ENCODE measurements at places on chromosomes 11 and 22.

DNA sequence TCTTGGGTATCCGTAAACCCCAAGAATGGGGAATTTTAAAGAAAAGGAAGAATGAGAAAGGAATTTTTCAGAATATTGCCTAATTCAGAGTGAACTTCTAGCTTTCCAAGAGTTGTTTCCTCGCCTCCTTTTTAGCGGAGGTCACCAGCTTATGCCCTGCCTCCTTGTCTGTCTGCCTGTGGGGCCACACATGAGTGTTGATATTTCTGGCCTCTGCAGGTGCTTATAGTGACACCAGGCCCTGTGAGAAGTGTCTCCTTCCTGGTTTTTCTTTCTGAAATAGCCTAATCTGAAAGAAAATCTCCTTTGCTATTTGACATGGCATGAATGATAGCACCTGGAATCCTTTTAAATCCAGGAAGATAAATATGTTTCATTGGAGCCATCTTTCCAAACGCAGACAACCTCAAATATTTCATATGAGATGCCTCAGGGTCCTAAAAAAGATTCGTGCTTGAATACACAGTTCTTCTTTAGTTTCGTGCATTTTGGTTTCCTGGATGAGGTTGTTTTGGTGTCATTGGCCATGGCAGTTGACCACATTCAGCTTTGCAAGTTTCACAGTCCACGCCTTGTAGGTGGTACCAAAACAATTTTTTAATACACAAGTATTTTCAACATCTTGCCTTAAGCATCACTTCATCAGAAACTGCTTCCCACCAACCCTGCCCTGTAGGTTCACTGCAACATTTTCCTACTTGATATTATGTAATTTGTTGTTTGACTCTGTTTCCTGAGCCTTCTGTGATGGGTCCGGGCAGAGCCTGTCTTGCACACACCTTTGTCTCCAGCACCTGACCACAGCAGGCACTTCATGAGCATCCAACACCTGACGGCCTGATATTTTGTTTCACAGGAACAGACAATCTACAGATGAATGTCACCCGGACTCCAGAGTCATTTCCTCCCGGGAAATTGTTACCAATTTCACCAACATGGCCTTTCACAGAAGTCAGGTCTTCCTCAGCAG is 159.4 kb downstream of the C11orf91 start:
- no peak for DNase-seq

- DNase-seq: no peak
Measured at GRCh38 chr11:15943418-15944197, 412.7 kb downstream of the SOX6 start.

GRCh38 chr11:59259867-59260475 is 47.2 kb upstream of the MPEG1 start:
- no peak for DNase-seq

DNA sequence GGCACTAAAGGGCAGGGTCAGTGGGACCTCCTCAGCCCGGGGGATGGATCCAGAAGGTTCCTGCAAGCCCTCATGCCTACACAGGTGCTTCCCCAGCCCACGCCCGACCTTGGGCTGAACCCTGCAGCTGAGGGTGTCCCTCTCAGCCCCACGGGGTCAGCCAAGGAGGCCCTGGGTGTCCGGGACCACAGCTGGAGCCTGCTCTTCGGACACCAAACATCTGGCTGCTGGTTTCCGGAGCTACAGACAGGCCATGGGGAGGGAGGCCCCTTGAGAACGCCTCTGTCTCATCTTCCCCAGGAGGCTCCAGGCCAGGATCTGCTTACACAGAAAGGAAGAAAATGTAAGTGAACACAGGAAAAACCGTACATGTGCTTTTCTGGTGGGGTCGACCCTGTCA is 355.7 kb downstream of the MN1 start:
- no peak for DNase-seq

DNA sequence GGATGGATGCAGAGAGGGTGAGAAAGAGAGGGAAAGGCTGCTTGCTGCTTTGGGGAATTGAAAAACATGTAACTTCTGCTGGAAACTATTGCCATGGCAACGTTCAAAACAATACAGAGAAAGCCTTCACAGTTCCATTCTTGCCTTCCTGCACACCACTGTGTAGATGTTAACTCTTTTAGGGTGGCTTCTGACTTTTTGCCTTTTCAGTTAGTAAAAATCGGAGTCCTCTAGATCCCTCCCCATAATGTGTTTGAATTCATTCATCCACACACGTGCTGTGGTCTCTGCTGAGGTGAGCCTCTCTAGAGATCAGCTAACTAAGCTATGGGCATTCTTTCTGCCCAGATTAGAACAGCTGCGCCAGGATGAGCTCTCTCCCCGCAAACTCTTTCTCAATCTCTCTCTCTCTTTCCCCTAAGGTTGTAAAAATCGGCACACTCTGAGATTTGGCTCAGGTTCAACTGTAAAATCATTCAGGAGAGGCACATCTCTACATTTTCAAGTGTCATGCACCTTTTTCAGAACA is 1178.3 kb downstream of the LRRC4C start:
- DNase-seq: no peak

- no peak for DNase-seq
Measured at GRCh38 chr22:50621356-50621880, 6.5 kb downstream of the ARSA start.

GRCh38 chr11:114285599-114285998 is 10.6 kb upstream of the NNMT start:
- DNase-seq: no peak

DNA sequence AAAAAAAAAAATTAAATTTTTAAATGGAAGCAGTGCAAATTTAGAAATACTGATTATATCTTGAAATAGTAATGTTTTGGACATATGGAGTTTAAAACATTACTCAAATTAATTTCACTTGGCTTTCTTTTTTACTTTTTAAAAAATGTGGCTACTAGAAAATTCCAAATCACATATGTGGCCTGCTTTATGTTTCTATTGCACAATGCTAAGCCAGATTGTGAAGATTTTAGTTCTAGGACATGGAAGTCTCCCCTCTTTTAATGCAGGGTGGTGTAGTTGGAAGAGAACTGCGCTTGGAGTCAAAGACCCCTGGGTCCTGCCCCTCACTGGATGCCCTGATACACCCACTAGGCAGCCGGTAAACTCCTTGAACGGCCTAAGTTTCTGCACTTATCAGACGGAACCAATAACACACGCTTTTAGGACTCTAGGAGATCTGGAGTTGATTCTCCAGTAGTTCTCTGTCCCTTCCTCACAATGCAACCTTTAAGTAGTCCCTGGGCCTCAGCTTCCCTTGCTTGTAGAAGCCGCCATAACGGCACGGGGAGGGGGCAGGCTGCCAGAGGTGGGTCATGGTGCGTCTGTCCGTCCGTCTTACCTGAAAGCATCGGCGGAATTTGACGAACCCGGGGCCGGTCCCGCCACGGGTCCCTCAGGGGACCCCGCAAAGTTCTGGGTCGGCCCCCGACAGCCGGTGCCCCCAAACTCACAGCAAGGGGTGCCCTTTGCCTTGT is 505 bp downstream of the FAM227A start:
- no peak for DNase-seq

DNA sequence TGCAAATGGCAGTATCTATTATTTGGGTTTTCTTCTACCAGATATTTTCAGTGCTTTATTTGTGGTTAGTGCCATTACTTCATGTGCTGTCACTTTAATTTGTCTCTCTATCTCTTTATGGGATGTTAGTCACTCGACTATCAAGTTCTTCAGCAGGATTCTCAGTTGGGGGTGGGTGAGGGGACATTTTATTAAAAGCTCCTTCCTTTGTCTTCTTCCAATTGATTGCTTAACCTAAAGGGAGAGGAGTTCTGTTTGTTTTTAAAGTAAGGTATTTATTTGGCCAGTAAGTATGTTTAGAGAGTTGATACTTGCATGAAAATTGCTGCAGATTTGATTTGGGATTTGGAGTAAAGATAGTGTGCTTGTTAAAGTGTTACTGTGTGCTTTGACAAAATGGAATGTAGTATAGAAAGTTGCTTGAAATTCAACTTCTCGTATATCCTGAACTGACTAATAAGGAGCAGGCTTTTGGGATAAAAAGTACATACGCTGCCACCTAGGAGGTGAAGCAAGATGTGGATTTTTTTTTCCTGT is 10.3 kb downstream of the YAP1 start:
- DNase-seq: no peak

- DNase-seq: no peak
Measured at GRCh38 chr11:10522276-10522675, 18.7 kb downstream of the RNF141 start.

- no peak for DNase-seq
Measured at GRCh38 chr22:37492428-37493344, 6.5 kb upstream of the MFNG start.

GRCh38 chr11:3086671-3087150 is 29.5 kb upstream of the CARS1 start:
- DNase-seq: no peak

DNA sequence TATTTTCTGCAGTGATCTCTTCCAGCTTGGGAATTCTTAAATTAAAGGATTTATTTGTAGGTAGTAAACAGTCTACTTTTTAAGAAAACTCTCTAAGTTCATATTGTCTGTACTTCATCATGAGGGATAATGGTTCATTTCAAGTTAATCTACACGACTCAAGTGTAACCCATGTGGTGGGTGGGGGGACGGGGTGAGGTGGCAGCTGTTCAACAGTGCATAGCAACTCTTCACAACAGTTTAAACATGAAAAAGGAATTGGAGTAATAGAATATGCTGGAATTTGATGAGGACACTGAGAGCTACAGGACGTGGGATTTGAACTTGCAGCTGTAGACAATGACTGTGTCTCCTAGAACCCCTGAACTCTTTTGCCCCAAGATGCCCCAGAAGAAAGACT is 20.8 kb downstream of the BARX2 start:
- no peak for DNase-seq

DNA sequence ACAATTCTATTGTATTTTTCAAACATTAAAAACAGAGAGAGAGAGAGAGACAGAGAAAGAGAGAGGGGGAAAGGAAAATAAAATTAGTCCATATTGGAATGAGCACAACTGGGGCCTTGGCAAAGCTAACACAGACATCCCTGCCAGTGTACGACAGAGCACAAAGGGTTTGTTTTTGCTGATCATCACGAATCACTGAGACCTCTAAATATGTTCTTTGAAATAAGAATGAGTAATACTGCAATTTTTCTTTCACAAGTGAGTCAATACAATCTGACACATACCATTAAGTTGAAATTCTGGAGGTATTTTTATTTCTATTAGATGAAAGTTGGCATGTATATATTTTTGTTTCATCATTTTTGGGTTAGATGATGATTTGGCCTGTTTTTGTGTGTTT is 27.0 kb upstream of the LRRC4C start:
- no peak for DNase-seq

- DNase-seq: no peak
Measured at GRCh38 chr22:22933807-22934542, 46.4 kb downstream of the IGLL5 start.

DNA sequence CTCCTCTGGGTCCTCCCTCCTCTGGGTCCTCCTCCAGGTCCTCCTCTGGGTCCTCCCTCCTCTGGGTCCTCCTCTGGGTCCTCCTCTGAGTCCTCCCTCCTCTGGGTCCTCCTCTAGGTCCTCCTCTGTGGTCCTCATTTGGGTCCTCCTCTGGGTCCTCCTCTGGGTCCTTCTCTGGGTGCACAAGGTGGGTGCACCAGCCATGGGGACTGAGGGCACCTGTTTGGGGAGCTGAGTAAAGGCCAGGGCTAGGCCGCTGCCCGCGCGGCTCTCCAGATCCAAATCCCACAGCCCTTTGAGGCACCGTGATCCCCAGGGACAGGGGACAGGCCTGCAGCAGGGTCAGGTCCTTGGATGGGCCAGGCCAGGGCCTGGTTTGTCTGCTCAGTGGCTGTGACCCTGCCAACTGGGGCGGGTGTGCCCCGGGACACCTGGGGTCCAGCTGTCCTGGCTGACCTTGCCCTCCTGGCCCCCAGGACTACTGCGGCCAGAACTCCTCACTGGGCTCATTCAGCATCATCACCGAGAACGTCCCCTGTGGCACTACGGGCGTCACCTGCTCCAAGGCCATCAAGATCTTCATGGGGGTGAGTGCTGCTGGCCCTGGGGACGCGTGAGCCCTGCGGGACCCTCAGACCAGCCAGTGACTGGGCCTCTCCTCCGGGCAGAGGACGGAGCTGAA is 12.7 kb downstream of the MUC2 start:
- no peak for DNase-seq

GRCh38 chr22:30249049-30250038 is 2.8 kb upstream of the LIF start:
- DNase-seq: no peak

DNA sequence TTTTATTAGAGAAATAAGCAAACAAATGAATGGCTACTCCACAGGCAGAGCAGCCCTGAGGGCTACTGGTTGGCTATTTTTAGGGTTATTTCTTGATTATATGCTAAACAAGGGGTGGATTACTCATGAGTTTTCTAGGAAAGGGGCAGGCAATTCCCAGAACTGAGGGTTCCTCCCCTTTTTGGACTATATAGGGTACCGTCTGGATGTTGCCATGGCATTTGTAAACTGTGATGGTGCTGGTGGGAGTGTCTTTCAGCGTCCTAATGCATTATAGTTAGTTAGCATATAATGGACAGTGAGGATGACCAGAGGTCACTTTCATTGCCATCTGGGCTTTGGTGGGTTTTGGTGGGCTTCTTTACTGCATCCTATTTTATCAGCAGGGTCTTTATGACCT is 19.2 kb downstream of the SLC22A6 start:
- DNase-seq: no peak

- no peak for DNase-seq
Measured at GRCh38 chr22:29634847-29635246, 31.4 kb downstream of the NF2 start.

DNA sequence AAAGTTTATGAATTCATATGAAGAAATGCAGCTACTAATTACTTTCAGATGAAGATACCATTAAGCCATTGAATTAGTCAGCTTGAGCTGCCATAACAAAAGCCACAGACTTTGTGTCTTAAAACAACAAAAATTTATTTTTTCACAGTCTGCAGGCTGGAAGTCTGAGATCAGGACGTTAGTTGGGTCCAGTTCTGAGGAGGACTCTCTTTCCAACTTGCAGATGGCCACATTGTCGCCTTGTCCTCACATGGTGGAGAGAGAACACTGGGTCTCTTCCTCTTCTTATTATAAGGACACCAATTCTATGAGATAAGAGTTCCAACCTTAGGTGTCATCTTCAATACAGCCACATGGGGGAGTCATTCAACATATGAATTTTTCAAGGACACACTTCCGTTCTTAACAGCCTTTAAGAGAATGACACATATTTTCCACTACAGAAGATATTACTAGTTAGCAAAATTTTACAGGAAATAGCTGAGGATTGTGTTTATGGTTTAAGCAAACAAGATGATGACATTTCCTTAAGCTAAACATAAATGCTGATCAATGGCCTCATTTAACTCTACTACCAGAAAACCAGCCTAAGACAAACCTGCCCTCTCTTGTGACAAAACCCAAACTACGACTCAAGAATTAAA is 56.0 kb downstream of the DCUN1D5 start:
- peak; percentile 29 for DNase-seq

GRCh38 chr11:99015634-99016454 is 4.9 kb upstream of the CNTN5 start:
- no peak for DNase-seq

GRCh38 chr11:99327527-99327926 is 306.8 kb downstream of the CNTN5 start:
- no peak for DNase-seq

GRCh38 chr11:100932474-100933100 is 197.0 kb downstream of the PGR start:
- no peak for DNase-seq

- DNase-seq: no peak
Measured at GRCh38 chr11:17165247-17165890, 42.4 kb downstream of the PIK3C2A start.

All from stimulated activated CD4-positive, alpha-beta T cell treated with anti-CD3 and anti-CD28 coated beads, TNF-alpha, amount 100 ng/mL, for 4 hours (primary cell).